ENCODE measurements at places on chromosomes 2 and 18.

DNA sequence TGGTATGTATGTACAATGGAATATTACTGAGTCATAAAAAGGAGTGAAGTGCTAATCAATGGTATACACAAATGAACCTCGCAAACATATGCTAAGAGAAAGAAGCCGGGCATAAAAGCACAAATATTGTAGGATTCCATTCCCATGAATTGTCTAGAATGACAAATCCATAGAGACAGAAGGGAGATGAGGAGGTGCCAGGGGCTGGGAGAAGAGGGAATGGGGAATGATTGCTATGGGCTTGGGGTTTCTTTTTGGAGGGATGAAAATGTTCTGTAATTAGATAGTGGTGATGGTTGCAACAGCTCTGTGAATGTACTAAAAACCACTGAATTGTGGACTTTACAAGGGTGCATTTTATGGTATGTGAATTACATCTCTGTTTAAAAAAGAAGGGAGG, 73.5 kb downstream of the GLI2 start:
- no peak for DNase-seq

DNA sequence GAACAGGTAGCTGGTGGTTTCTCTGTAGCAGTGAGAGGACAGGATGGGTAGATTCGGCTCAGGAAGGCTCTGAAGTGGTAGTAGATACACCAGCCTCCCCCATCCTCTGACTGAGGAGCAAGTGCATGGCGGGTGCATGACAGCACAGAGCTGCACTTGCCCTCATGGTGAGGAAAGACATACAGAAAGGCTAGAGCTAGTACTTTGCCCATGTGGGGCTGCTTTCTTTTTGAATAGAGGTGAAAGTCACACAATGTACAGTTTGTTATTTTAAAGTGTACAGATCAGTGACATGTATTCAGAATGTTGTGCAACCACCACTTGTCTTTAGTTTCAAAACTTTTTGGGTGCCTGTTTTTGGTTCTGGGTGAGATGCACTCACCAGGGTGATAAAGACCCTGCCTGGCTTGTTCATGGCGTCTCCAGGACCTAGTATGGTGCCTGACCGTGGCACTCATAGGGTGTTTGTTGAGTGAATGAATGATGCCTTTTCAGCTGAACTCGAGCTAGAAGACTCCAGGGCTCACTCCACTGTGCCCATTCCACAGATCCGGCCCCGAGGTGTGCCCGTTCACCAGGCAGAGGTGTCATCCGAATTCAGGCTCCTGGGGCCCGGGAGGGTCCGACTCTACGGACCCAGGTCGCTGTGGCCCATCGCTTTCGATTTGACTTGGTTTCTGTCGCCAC, 421 bp upstream of the VAMP5 start:
- peak; percentile 65 for DNase-seq

DNA sequence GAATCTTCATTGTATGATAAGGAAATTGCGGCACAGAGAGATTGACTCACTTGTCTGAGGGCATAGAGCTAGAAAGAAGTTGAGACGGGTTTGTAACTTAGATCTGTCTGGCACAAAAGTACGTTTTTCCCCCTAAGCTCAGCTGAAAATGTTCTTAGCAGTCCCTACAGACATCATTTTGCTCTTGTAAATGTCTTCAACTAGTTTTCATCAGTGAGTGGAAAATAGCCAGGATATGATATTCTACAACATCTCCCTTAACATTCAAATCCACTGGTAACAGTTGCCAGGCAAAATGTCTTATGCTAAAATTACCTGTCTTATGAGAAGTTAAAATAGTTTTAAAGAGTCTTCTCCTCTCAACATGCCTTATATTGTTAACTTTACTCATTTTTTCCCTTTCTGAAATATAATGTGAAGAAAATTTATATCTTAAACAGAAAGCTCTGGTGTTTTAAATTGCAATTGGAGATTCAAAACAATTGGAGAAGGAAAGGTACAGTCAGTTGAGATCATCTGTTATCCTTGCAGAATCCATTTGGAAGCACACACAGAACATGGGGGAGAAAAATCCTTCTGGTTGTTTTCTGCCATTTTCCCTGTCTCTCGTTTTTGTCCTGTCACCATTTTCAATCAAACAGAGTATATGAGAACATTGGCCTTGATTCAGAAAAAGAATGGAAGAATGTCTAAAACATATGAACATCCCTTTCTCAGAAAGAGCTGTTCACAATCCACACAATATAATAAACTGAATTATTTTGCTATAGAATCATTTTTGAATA, 255.0 kb downstream of the TRIB2 start:
- no peak for DNase-seq

GRCh38 chr2:9415516-9416169, 7.7 kb downstream of the ITGB1BP1 start:
- no peak for DNase-seq

- DNase-seq: no peak
Observed at GRCh38 chr2:27798948-27799645, 27.6 kb downstream of the MRPL33 start.

DNA sequence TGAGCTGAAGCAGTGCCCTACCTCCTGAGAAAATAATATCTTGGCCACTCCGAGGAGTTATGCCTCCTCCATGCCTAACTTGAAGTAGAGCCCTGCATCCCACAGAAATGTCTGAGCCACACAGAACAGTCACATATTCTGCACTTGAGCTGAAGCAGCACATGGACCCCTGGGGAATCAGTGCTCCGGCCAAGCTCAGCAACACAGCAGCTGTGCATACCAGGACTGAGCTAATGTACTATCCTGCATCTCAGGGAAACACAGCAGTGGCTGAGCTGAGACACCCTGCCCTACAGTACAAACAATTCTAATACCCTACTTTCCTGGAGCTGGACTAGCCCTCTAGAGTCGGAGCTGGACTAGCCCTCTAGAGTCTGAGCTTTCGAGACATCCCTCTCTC, 166.9 kb downstream of the ZNF516 start:
- no peak for DNase-seq

DNA sequence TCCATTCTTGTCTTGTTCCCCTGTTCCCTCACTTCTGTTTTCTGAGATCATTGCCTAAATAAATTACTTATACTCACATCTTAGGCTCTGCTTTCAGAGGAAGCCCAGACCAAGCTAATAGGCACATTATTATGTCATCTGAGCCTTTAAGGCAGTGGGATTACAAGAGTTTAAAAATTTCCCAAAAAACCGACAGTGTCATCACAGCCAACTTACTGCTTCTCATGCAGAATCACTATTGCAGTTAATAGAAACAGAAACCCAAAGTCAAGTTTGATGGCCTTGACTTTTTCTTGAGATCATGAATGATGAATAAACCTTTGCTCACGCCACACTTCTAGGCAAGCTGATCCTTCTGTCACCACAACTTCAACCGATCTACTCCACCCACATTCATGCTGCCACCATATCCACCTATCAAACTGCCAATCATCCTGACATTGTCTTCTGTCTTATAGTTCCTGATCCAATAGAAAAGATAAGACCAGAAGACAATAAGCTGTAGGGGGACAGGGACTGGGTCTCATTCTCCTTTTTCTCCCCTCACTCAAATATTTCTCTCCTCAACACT, 142.7 kb upstream of the CREB1 start:
- no peak for DNase-seq

- no peak for DNase-seq
Observed at GRCh38 chr18:50341443-50341842, 33.4 kb upstream of the SKA1 start.

GRCh38 chr2:142714600-142714999, 162.9 kb upstream of the KYNU start:
- DNase-seq: no peak

GRCh38 chr2:62014102-62014501, 108.6 kb downstream of the COMMD1 start:
- no peak for DNase-seq

DNA sequence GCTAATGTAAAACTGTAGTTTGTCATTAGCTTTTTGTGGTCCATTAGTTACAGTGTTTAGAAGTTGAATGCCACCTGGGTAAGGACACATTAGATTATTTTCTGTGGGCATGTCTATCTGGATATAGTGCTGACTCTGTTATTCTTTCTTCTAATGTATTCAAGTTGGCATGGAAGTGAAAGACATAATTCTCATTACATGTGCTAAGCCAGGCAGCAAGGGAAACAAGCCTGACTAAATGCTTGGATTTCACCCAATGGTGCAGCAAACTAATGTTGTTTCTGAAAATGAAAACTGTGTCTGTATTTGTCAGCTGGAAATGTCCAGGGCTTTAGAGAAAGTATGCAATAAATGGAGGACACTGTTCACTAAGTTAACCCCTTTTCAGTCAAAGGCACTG, 100.7 kb downstream of the NUP35 start:
- no peak for DNase-seq

DNA sequence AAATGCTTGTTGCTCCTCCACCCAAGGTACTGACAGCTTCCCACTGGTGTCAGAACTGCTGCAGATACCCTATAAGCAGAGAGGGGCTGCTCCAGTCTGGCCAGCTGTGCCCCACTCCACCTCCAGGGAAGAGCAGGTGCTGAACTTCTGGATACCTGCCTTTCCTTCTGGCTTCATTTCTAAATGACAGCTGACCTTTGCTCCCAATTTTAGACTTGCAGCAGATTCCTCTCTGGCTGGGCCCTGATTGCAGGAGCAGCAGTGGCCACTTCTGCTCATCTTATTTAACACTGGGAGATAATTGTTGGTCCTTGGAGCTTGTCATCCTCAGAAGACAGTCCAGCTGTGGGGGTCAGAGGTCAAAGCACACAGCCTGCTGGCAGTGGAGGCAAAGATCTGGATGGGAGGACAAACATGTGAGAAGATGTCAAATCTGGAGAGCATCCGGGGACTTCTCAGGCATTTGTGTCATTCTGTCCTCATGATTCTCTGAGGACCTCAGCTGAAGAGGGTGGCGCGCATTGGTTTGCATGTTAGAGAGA, 38.9 kb downstream of the SETBP1 start:
- no peak for DNase-seq

DNA sequence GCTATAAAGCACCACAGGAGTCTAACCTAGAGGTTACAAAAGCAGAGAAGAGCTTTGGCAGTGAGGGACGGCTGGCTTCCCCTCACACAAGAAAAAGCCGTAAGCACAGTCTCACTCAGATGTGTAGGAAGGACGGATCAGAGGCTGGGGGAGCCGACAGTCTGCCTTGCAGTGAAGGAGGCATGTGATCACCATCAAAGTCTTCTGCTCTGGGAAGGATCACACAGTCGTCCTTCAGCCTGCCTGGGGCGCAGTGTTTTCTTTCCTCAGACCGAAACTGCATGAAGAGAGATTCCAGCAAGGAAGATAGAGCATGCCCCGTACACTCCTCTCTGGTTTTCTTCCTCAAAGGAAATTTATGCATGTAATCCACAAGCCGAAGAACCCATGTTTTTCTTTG, 24.1 kb downstream of the GATA6 start:
- no peak for DNase-seq

DNA sequence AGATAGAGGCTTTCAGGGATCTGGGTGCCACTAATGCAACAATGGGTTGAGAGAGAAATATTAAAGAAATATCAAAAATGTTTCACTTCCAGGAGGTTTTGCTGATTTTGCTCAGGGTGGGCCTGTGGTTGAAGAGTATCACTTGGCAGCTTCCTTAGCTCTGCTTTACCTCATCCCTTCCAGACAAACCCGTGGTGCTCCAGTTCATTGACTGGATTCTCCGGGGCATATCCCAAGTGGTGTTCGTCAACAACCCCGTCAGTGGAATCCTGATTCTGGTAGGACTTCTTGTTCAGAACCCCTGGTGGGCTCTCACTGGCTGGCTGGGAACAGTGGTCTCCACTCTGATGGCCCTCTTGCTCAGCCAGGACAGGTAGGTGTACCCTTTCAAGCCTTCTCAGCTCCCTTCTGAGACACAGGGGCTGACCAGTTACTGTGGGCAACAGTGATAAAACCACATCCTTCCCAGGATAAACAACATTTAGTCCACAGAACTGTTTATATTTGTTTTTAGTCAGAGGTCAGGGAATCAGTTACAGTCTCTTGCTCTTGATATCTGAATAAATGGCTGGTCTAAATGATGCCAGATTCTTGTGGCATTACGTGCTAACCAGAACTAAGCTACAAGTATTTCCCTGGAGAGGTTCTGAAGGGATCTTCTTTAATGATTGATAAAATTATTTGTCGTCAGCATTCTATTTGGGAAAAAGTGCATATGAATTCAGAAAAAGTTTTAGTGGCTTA, 7.0 kb downstream of the SLC14A1 start:
- DNase-seq: no peak

- no peak for DNase-seq
Observed at GRCh38 chr2:162053066-162053807, 20.8 kb downstream of the DPP4 start.

DNA sequence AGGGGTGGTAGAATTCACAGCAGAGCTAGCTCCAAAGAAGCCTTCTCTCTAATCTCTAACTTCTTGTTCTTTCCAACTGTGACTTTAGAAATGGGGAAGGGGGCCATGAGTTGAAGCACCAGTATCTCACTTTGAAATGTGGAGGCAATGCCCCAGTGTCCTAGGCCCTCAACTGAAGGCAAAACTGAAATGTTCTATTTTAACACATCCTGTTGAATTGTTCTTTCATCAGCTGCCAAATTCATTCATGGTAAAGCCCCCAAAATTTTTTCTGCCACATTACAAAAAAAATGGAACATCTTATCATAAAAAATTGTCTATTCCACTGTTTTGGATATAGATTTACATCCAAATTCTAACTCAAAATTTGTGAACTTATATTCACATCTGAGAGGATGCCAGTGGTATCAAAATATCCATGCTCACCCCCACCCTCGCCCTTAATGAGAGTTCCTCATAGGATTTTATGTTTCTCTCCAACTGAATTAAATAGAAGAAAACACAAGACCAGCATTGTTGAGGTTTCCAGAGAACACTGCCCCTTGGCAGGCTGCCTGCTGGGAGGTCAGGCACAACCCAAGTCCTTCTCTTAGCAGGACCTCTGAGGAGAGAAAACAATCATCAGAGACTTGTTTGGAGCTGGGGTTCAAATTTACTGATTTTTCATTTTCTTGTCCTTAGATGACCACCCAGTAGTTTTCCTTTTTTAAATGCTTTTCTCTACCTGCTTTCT, 147.4 kb upstream of the PGAP1 start:
- DNase-seq: no peak

DNA sequence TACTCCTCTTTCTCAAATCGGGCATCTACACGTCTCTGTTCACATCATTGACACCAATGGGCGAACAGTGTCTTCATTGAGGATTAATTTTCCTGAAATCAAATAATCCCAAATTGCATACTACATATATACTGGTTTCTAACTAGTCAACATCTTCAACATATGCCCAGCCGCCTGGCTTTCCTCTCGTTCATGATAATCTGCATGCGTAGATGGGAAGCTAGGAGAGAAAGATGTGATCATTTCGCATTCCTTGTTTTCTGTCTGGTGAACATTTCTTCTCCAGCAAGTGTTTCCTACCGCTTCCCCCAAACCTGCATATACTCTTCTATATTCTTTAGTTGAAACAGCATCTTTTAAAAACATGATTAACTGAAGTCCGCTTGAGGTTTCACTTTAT, 7.4 kb downstream of the TWIST2 start:
- no peak for DNase-seq

GRCh38 chr2:127551221-127551930, 15.9 kb downstream of the MYO7B start:
- DNase-seq: no peak

All from activated T-cell treated with anti-CD3 and anti-CD28 coated beads, Interleukin-2, amount 50 U/mL, for 48 hours (primary cell).